ENCODE measurements at places on chromosomes 2 and 18.
A peak's percentile ranks its signal among the peaks of the same experiment; 100 is the strongest.

DNA sequence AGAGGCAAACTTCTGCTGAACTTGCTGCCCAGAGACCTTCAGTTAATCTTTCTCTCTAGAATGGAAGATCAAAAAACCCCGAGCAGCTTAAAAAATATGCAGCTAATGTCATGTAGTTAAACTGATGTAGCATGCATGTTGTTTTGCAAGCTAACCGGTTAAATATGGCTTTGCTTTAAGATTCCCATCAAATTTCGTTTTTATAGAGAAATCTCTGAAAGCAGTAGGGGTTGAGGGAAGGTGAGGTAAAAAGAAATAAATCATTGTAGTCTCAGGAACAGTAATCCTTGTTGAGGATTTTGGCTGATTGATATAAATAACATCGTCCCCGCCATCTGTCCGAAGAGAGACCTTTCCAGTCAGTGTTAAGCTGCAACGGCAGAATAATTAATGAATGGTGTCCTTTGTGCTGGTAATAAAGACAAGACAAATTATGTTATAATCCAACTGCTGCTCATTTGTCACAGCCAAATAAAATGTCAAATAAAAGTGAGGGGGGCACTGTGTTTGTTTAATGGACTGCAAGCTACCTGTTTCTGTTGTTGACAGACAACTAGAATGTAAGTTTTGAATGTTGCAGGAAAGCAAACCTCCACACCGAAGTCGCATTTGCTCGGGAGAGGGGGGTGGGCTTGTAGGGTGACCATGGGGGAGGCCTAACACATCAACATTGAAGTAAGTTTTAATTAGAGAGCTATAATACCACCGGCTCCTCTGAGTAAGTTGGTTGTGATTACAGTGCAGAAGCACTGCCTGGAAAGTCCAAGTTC is 555.5 kb downstream of the ARHGAP15 start:
- no peak for DNase-seq

DNA sequence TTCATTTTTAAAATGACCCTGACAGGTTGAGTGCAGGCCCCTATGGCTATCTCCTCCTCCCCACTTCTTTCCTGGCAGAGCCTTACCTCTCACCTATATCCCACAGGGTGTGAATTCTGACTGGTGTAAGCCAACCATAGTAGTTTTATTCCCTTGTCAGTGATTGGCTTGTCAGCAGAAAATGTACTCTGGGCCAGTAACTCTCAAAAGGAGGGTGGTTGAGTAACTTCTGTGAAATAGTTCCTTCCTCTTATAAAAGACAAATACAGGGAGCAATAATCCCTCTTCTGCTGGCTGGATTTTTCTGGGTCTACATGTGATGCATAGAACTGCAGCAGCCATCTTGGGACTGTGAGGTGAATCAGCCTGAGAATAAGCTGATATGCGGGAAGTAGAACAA is 83.4 kb downstream of the RAPH1 start:
- DNase-seq = no peak

- DNase-seq = peak; percentile 56
Measured at GRCh38 chr2:237558961-237559641, 7.3 kb upstream of the PRLH start.

DNA sequence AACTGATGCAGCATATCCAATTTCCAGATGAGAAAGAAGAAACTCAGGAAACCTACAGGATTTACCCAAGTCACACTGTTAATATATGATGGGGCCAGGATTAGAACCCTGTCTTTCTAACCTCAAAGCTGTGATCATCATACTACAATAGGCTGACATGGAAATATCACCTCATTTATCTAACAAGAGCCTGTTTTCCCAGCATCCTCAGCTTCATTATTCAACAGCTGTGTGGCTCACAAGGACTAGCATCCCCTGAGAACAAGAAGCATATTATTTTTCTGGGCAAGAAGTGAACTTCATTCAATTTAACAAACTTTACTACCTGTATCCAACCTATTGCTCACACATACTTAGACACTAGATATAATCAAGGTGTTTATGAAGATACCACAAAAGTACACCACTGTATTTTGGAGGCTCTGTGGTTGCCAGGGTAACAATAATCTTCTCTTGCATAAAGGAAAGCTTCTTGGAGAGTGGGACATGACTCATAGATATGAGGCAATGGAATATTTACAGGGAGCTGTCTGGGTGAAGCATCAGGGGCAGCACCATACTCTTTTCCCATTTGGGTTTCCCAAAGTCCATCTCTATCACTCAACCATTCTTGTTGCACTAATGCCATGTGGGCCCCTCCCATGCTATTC is 218.2 kb downstream of the RAD51AP2 start:
- DNase-seq = peak; percentile 11

- no peak for DNase-seq
Measured at GRCh38 chr2:100953406-100954043, 48.6 kb upstream of the RPL31 start.

DNA sequence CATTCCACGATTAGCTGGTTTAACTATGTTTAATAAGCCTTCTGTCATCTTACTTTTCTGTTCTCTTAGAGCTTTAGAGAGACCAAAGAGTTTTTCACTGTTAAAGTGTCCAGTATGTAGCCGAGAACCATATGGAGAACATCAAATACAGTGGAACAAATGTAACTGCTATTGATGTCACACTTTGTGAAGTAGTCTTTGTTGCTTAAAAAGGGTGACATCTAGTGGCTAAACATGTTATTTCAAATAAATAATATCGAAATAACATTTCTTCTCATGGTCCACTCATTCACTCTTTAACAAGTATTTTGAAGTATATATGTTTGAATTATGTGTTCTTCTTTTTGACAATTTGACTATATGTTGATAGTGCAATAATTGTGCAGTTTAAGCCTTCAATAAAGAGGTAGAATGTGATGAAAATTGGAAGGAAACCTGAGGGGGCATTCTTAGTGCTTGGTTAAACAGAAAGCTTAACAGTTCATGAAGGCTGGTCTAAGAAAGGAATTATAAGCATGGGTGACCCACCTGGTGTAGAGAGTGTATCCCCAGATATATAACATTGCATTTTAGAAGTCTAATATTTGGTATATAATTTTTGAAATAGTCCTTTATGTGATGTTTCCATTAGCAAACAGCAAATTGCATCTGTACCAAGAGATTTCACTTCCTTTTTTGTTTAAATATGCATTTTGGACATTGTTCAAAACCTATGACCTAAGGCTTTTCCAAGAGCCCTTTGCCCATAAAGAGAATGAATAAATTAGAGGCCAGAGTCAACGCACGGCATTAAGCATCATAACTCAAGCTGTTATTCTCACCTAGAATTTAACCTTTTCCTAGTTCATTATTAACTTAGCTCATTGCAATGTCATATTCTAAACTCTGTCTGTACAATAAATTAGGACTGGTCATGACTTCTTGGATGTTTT is 112.1 kb downstream of the KYNU start:
- DNase-seq = peak; percentile 22

- no peak for DNase-seq
Measured at GRCh38 chr2:108575132-108575966, 41.1 kb downstream of the LIMS1 start.

DNA sequence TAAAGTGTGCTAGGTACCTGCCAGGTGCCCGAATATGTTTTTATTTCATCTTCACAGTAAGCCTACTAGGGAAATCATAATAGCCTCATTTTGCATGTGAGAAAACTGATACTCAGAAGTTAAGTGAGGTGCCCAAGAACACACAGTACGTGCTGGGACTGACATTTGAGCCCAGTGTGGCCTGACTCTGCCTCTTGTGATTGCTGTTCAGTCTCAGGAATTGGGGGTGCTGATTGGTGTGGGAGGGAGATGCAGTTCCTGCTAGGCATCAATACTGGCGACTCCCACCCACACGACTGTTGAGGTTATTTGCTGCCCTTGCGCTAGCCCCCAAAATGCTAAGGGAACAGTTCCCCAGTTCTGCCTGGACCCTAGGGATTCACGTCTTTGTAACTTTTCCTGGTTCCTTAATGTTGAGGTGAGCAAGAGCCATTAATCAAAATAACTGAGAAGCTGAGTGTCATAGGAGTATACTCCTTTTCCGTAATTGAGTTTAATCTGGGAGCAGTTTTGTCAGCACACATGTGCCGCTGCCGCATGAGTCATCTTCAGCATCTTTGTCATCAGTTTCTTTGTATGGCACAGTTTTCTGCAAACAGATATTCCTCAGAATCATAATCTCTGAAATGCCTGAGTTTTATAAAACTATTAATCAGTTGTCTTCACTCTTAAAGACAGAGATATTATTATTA is 120.7 kb downstream of the NCK2 start:
- no peak for DNase-seq
